ENCODE measurements at places on chromosomes 3 and 15.

- DNase-seq = no peak
Measured at GRCh38 chr3:37494216-37494615, 319.8 kb upstream of the LRRFIP2 start.

DNA sequence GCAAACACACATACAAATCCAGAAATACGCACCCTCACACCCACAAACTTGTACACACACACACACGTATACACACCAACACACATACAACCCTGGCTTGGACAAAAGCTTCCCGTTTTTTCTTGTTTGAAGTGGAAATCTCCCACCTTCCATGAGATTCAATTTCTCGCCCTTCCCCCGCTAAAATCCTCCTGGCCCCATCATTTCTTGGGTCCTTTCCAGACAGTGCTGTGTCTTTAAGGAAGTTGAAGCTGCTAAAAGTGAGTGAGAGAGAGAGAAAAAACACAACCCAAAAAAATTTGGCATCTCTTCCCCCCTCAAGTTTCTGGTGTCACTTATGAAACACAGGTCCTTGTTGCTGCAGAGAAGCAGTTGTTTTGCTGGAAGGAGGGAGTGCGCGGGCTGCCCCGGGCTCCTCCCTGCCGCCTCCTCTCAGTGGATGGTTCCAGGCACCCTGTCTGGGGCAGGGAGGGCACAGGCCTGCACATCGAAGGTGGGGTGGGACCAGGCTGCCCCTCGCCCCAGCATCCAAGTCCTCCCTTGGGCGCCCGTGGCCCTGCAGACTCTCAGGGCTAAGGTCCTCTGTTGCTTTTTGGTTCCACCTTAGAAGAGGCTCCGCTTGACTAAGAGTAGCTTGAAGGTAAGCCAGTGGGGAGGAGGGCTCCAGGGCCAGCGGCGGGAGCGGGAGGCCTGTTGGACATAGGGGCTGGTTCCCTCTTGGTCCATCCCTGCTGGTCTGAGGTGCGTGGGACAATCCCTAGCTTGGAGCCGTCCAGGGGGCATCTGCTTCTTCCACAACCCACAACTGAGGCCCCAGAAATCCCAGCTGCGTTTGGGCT, at the start of gene ISLR:
Gene ISLR (plus strand): TSS at position 331 of the 839 bp plus-strand sequence. CDS start 1,149 bp downstream, outside the sequence.
- DNase-seq = no peak

DNA sequence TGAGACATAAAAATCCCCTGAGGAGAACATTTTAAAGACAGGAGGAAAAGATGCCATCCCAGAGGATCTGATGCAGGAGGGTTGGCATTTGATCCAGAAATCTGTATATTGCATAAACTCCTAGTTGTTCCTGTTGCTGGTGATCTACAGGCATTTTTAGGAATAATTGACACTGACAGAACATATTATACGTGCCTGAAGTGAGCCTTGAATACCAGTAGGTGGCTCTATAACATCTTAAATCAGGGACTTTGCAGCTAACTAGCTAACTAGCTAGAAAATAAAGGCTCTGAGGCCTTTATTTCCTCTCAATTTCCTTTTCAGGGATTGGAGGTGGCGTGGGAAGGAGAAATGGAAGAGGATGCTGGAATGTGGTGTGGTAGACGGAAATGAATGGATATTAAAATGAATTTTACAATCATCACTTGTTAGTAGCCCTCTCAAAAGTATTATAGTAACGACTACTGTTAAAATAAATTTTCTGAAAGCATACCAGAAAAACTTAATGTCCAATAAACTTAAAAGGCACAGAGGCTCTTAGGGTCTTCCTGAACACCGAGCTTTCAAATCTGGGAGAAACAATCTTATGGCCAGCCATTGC, 73.8 kb upstream of the ZBED2 start:
- no peak for DNase-seq

DNA sequence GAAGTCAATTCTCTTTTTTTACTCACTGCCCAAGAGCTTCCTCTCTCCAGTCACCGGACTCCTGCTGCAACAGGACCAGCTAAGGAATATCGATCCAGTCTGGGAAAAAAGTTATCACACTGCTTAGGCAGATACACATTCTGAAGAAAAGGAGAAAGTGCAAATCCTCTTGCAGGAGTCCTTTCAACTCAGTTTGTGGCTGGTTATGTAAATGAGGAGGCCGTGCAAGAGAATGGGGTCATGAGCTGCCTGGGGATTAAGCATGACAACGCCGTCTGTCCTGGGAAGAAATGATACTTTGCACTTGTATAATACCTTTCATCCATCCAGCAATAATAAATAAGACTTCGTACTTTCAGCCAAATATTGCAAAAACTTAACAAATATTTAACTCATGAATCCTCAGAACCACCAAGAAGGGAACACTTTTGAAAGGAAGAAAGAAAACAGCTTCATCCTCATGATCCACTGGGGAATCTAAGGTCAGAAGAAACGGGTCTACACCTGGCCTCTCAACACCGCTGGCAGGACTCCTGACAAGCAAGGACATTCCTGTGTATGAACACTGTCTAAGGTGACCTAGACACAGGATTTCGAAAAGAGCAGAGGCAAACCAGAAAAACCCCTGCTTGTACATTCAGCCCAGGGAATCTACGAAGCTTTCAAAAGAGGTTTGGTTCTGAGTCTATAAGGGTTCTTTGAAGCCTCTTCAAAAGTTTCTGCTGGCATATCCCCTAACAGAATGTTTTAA, 13.1 kb upstream of the WWTR1 start:
- no peak for DNase-seq

GRCh38 chr15:55775316-55775715, 32.4 kb upstream of the PRTG start:
- DNase-seq = no peak

All from stimulated activated CD4-positive, alpha-beta T cell treated with anti-CD3 and anti-CD28 coated beads, Interleukin-1b, Interleukin-23, amount 100 ng/mL, for 24 hours (primary cell).